GM03348 (cell line): ENCODE measurements at places on chromosomes 7 and 10.

- peak; percentile 64 for DNase-seq
Measured at GRCh38 chr10:119652361-119652730, 1.2 kb downstream of the BAG3 start.

DNA sequence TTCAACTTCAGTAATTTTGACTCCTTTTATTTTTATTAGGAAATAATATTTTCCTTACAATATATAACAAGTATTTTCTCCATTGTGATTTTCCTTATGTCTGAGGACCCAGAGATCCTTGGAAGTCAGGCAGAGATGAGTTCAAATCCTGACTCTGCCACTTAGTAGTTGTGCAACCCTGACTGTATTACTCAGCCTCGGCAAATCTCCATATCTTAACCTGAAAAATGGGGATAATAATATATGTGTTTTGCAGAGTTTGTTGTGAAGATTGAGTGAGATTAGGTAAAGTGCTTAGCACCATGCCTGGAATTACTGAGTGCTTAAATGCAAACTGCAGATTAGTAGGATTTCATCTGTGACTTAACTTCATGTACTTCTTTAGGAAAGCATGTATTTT is 120.5 kb upstream of the KLF14 start:
- DNase-seq, result no peak

GRCh38 chr7:70953331-70953741 is 178.6 kb upstream of the GALNT17 start:
- DNase-seq, result no peak

DNA sequence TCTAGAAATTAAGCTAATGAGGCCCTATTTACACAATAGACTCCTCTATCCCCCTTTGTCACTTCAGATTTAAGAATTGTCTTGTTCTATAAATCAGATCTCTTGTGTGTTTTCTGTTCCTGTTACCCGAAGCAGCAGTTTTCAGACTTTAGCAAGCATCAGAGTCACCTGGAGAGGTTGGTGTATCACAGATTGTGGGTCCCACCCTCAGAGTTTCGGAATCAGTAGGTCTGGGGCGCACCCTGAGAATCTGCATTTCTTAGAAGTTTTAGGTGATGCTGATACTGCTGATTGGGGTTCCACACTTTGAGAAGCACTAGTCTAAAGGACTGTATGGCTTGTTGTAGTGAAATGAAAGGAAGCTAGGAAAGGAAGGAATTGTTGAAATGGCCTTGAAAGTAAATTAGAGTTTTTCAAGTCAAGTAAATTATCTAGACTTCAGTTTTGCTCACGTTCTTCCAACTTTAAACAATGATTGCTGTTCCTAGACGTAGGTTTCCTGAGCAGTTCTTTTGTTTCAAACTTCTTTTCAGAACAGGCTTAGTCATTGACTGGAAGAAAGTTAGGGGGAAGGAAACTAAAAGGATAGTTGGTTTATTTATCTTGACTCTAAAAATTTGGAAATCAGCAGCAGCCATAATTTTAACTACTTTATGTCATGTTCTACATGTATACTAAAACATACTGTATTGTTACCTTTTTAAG is 15.7 kb downstream of the BPGM start:
- DNase-seq, result no peak

- DNase-seq, result no peak
Measured at GRCh38 chr7:44322631-44323363, 2.6 kb downstream of the CAMK2B start.

- DNase-seq, result peak; percentile 75
Measured at GRCh38 chr7:124784879-124785818, 19.6 kb upstream of the GPR37 start.

DNA sequence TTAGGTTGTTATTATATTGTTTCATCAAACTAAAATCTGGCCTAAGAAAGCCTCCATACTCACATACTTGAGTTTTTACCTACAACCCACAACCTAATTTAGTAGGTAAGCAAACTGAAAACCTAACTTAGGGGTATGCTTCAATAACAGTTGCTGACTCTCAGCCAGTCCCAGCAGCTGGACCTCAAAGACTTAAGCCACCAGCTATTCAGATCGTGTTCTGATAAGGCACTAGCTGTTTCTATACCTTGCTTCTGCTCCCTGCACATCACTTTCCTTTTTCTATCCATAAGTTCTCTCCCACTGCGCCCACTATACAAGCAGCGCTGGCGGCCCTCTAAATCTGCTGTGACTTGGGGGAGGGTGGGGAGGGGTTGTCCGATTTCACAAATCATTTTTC is 42.3 kb downstream of the SUGCT start:
- no peak for DNase-seq
